ENCODE measurements at places on chromosomes 7 and 10.

GRCh38 chr7:74324531-74325209 is 35.5 kb downstream of the CLIP2 start:
- DNase-seq = no peak

- peak; percentile 85 for DNase-seq
Observed at GRCh38 chr7:134514663-134515062, 12.7 kb upstream of the AKR1B10 start.

GRCh38 chr10:72660220-72660619 is 31.7 kb upstream of the MCU start:
- no peak for DNase-seq

DNA sequence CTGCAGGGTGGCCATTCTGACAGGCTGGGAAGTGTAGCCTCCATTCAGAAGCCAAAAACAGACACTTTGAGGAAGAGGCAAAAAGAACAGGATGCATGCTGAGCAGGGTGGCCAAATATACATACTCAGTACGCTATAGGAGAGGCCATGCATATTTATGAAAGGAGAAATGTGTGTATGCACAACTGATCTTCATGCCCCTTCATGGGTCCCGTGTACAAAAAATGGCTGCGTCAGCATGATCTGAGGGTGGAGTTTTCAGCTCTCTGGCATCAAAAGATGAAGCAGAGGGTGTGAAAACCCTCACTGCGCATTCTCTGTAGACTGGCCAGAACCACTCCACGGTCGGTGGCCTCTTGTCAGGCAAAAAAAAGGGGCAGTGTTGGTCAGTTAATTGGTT is 35.5 kb upstream of the OIT3 start:
- no peak for DNase-seq

- no peak for DNase-seq
Observed at GRCh38 chr7:71221549-71221948, 89.6 kb downstream of the GALNT17 start.

DNA sequence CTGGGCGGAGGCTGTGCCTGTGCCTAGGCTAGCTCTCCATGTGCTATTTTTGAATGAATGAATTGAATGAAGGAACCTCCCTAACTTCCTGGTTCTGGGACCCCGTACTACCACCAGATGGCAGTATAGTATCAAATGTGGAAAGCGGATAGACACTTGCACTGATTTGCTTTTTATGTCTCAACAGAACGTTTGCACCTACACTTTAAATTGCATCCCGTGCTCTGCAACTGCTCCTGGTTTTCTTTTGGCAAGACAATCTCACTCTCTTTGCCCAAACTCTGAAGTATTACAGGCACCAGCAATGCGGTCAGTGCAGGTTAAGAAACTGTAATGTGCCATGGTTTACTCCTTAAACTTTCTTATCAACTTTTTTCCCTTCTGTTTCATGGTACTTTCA is 6.5 kb downstream of the FZD8 start:
- peak; percentile 50 for DNase-seq

GRCh38 chr7:100472854-100473499 is 6.0 kb downstream of the TSC22D4 start:
- DNase-seq = peak; percentile 39

DNA sequence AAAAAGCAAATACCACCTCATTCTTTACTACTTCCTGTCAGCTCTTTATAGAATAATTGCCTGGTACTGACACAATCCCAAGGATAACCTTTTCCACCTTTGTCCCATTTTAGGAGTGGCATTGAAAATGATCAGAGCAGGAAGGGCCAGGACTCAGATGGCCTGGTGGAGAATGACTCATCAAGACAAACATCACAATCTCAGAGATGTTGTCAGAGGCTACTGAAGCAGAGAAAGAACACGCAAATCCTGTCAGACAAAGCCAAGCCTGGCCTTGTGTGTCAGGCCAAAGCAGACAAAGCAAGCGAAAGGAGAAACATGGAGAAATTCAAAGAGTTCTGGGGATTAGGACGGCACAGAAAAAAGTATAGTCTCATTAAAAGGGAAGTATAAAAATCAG is 40.9 kb downstream of the NSUN6 start:
- peak; percentile 89 for DNase-seq

DNA sequence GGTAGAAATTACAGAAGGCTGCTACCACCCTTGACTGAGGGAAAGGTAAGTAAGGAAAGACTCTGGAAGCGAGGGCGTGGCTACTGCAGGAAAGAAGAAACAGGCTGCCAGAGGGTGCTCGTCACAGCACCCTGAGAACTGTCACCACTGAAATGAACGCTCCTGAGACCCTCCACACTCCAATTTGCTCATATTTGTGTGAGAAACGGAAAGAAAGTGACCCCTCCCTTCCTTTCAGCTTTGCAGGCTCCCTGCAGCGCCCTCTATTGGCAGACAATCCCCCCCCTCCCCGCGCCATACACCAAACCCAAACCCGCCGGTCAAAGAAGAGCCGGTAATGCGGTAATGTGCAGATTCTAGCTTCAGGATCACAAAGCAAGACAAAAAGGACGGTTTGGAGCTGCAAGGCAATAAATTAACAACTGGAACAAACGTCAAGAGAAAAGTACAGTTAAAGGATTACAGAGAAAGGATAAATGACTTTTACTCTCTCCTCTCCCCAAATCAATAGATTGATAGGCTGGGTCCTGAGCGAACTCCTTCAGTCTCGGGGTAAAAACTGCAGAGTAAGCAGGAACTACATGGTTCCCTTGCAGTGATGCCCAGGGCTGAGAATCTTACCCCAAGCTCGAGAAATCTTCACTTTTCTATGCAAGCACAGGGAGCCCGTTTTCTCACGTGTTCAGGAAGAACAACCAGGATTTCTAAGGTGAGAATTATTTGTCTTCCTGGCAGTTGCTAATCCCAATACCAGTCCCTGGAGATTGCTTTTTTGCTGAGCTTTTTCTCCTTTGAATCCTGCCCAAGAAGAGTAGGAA is 47.6 kb downstream of the STEAP1B start:
- DNase-seq = peak; percentile 30

GRCh38 chr10:5094265-5095205 is at the start of gene AKR1C3:
TSS of gene AKR1C3 (plus strand) at chr10:5094414. CDS start at chr10:5094445, 31 bp downstream.
- peak; percentile 58 for DNase-seq
